ENCODE measurements at places on chromosomes 13 and 19.

GRCh38 chr19:23758187-23759074 lies at the start of gene ZNF681:
TSS of gene ZNF681 (minus strand) at chr19:23758891. CDS start at chr19:23758749, 142 bp downstream.
- peak; percentile 93 for DNase-seq

- DNase-seq = no peak
Observed at GRCh38 chr13:66357463-66357862, 872.7 kb downstream of the PCDH9 start.

DNA sequence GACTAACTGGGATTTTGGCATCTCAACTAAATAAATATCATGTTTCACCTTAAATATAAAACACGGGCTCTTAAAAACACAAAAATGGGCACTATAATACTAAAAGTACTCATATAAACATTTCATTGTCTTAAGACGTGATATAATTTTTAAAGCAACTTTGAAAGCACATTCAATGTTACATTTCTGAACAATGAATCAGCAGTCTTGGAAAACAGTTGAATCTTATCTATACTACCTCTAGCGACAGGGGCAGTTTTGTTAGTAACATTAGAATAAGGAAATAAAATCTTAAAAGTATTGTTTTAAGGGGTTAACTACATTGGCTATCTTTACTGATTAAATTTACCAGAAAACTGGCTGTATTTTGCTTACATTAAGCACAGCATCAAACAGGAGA lies 156.9 kb downstream of the UGGT2 start:
- DNase-seq = no peak

- no peak for DNase-seq
Observed at GRCh38 chr13:86825410-86825809, 845.8 kb upstream of the SLITRK5 start.

- no peak for DNase-seq
Observed at GRCh38 chr19:31515931-31516330, 166.7 kb upstream of the TSHZ3 start.

- DNase-seq = no peak
Observed at GRCh38 chr13:43662976-43663375, 123.8 kb downstream of the ENOX1 start.

GRCh38 chr19:47587295-47587694 lies 14.3 kb upstream of the ZNF541 start:
- no peak for DNase-seq

DNA sequence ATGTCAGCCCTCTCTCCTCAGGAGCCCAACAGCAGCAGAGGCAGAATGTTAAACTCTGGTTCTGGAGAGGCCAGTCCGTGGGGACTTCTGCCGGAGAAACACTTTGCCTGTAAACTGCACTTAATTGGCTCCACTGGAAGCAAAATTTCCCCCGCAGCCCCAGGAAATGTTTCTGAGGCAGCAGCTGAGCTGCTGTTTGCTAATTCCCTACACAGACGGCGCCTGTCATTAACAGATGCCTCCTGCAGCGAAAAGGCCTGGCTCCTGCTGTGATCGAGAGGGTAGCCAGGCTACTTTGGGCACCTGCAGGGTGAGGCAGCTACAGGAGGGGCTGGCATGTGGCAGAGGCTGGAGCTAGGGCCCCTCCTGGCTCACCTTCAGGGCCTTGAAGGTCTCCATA lies 5.2 kb upstream of the TM6SF2 start:
- DNase-seq = no peak

DNA sequence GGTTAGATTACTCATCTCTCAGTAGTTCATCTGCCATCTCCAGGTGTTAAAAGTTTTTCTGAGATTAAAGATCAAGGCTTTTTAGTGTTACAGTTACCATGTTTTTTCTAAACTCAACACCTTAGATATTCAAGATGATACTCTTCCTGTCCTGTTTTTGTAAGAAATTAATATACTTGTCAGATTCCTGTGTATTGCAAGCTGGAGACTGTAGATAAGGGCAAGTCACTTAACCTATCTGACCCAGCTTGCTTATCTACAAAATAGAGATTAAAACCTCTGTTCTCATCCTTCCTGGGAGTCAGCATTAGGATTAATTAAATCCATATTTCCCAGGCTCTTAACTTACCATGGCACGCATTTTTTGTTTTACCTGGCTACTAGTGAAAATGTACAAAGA lies 25.2 kb downstream of the SUGT1 start:
- DNase-seq = no peak

DNA sequence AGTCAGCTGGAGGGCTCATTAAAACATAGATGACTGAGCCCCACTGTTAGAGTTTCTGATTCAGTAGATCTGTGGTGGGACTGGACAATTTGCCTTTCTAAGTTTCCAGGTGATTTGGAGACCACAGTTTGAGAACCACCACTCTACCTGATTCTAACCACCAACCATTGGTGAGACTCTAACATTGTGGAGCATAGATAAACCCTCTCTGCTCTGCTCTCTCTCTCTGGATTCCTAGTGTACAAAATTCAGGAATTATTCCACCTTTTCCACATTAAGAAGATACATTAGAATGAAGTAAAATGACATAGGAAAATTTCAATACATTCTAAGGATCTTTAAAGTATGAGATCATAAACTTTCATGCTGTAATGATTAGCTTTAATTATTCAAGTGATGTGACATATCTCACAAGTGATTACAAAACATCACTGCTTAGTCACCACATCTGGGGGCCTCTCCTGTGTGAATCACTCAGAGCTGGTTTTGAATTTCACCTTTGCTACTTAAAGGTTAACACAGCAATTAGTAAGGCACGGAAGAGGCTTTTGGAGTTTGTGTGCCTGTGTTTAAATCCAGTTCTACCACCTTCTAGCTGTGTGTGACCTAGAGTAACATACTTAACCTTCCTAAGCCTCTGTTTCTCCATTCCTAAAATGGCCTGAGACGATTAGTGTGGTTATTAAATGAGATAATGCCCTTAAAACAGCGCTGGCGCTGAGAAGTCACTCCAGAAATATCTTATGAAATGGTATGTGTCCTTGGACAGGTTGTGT lies 78.5 kb upstream of the NBEA start:
- no peak for DNase-seq

DNA sequence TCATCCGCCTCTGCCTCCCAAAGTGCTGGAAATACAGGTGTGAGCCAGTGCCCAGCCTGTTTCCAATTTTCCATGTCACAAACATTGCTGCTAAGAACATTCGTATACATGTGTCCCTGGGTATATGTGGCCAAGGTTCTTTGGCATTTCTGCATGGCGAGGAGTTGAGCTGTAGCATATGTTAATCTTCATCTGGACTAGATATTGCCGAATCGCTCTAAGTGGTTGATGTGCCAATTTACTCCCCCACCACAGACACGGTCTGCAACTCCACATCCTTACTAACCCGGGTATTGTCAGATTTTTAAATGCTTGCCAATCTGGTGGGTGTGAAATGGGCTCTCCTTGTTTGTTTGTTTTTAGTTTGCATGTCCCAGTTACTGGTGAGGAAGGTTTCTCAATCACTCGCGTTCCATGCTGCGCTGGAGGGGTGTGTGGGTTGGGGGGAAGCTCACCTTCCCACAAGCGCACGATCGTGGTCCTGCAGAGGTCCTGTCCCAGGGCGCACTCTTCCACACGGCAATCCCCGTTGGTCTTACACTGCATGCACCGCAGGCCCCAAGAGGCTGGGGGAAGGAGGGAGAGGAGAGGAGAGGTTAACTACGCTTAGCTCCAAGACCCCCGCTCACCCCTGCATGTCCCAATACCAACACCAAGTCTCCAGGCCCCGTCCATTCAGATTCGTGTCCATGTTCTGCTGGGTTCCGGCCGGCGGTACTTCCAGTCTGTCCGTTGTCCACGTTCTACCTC lies 2.7 kb downstream of the PLAUR start:
- DNase-seq = no peak

GRCh38 chr13:62837895-62838294 lies 1422.2 kb upstream of the PCDH20 start:
- no peak for DNase-seq

DNA sequence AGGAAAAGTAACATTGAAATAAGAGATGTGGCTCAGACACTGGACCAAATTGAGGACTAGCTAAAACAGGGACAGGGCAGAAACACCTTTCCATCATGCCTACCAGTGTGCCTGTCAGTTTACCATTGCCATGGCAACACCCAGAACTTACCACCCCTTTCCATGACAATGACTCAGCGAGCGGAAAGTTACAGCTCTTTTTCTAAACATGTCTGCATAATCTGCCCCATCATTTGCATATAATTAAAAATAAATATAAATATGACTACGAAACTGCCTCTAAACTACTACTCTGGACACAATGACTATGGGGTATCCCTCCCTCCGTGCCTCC lies 96.0 kb downstream of the UBL3 start:
- DNase-seq = no peak

GRCh38 chr13:19674898-19675297 lies 41.4 kb downstream of the MPHOSPH8 start:
- DNase-seq = no peak

- DNase-seq = no peak
Observed at GRCh38 chr13:50993934-50994333, 84.3 kb downstream of the RNASEH2B start.

- no peak for DNase-seq
Observed at GRCh38 chr13:45778882-45779281, 72.7 kb downstream of the SIAH3 start.

DNA sequence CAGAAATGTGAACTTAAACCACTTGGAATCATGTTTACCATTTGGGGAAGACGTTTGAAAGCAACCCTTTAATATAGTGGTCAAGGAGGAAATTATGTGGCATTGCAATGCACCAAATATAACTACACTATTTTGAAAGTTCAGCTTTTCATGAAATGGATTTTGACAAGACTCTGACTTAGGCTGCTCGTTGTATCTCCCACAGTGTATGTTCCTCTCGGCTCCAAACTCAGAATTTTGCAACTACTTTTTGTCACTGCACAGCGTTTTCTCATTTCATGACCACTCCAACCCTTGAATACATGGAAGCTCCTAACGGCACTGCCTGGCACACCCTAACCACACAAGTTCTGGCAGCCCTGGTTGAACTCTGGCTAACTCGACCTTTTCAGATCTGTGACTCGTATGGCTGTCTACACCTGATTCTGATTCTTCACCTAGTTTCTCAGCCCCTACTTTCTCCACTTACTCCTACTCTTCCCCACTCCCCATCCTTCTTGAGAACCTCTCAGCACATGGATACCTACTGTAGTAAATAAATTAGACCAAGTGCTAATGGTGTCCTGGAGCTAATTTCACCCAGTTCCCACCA lies 7.0 kb upstream of the POMP start:
- DNase-seq = no peak

DNA sequence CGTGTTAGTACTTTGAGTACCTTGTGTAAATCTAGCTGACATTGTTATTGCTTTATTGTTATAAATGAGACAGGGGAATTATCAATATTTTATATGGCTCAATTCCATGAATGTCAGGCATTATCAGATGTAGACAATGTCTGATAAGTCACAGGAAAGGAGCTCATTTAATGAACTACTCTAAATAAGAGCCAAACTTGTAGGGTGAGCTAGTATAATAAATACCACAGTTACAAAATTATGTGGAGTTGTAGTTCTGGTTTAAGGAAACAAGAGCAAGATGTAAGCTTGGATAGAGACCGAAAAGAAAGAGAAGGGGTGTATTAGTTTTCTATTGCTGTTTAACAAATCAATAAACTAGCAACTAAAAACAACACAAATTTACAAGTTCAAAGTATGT lies 891.8 kb upstream of the SLITRK1 start:
- DNase-seq = no peak

DNA sequence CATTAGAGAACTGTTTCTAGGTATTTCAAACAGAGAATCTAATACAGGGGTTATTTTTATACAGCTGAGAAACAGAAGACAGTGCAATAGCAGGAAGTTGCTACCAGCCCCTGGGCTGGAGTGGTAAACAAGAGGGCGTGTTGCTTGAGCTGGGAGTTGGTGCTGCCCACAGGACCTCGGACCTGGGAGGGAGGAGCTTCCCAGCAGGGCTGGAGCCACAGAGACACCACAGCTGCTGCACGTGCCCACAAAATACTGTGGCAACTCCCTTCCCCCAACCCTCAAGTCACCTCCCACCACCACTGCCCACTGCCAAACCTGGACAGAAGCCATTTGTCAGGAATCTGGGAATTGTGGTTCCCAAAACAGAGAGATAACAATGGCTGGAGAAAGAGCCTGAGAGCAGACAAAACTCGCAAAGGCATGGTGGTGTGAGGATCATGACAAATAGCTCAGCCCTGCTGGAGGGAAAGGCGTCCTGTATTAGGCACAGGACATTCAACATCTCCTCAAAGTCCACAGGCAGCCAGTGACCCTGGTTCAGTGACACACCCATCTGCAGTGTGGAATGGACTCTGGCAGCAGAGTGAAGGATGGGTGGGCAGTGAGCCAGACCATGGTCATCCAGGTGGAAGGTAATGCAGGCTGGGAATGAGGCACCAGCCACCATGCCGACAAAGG lies 57.2 kb downstream of the SPATA13 start:
- no peak for DNase-seq

DNA sequence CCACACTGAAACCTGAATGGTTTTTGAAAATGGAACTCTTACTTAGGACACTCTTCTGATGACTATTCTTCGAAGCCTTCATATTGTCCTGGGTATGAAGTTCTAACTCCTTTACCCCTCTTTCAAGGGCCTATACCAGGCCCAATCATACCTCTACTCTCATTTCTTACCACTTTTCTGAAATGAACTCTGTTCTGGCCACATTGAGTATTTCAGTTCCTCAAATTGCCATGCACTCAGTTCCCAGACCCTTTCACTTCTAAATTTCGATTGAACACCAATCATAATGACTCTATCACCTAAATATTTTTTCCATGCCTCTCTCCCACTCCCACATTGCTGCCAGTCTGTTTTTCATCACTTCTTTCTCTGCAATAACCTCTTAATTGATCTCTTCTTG lies 53.7 kb downstream of the LACC1 start:
- no peak for DNase-seq

DNA sequence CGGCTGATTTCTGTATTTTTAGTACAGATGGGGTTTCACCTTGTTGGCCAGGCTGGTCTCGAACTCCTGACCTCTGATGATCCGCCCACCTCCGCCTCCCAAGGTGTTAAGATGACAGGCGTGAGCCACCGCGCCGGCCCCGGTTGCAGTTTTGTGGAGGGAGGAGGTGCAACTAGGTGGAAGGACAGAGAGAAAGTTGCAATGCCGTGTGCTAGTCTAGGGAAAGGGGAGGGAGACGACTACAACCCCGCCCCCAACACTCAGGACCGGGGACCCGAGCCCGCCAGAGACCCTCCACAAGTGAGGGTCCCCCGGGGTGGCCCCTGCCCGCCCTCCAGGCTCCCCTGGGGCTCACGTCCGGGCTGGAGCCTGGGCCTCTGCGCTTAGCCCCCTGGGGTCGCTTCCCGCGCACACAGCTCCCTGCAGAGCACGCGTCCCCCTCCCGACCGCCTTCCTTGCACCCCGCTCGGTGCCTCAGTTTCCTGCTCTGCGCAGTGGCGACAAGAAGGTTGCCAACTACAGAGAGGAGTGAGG lies 1.2 kb upstream of the ARID3A start:
- DNase-seq = no peak

- DNase-seq = no peak
Observed at GRCh38 chr19:5697022-5697889, 7.2 kb downstream of the RPL36 start.

- DNase-seq = no peak
Observed at GRCh38 chr19:3509566-3509989, 3.5 kb downstream of the FZR1 start.

GRCh38 chr19:310141-310651 lies 19.0 kb upstream of the PLPP2 start:
- no peak for DNase-seq

Data from muscle of arm (tissue), 14 donors.